ENCODE measurements at places on chromosomes 11 and 22. TPM values are rescaled to one million over a fixed set of nuclear protein-coding genes. Genes with fewer than 3 reads are reported as not detected.

The KIF18A gene
- 9.1 TPM for total RNA-seq

DNA sequence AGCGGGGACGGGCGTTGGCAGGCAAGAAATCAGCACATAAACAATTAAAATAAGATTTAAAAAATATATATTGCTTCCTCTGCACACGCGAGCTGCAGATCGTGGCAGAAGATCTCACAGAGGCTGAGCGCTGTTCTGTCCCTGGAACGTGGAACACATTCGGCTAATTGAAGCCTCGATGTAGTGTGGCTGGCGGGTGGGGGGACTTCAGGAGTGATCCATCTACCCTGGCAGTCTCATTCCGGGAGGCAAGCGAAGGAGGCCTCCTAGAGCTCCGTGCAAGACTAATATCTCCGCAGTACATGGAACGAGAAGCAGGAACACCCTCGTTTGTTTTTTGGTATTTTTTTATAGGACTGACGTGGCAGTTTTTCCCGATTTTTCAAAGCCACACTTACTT, 402.4 kb downstream of the MN1 start:
- DNase-seq = no peak

- no peak for DNase-seq
Measured at GRCh38 chr22:46131151-46131587, 19.2 kb upstream of the PPARA start.

DNA sequence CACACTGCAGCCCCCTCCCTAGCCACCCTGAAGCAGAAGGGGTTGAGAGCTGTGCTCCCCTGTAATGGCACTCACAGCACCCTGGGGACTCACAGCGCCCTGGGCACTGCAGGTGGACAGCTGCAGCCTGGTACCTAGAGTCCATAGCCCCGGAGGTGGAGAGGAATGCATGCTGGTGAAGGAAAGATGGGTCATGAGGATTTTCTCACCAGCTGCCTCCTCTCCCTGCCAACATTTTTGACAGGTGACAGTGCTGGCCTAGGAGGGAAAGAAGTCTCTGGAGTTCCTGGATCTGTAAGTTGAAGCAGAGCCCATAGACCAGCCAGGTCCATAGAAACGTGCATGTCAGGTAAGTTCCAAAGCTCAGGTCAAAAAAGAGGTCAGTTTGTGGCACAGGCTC, 330.5 kb downstream of the TENM4 start:
- no peak for DNase-seq

DNA sequence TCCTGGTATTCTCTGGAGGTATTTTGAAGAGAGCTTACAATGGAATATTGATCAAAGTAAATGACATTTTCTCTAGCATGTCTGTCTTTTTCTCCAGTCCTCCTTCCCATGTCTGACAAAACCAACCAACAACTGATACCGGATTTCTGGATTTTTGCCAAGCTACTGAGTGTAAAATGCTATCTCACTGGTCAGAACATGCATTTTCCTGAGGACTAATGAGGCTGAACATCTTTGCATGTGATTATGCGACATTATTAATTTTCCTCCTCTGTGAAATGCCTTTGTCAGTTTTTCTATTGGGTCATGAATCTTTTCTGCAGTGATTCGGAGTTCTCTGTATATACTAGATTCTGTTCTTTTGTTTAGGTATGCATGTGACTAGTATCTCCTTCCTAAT, 51.4 kb downstream of the CDON start:
- no peak for DNase-seq

The SLC22A6 gene
- total RNA-seq = not detected

- no peak for DNase-seq
Measured at GRCh38 chr22:18068381-18068988, 9.3 kb upstream of the PEX26 start.

- no peak for DNase-seq
Measured at GRCh38 chr11:2834503-2835273, 50.9 kb downstream of the CDKN1C start.

GRCh38 chr22:38313384-38313955, 3.8 kb downstream of the CSNK1E start:
- no peak for DNase-seq
